ENCODE measurements at places on chromosomes 5 and 9.

GRCh38 chr9:68431307-68431706, 74.9 kb downstream of the PGM5 start:
- no peak for DNase-seq

GRCh38 chr9:96478829-96479371, 28.9 kb downstream of the HABP4 start:
- peak; percentile 49 for DNase-seq

- DNase-seq, result peak; percentile 59
Observed at GRCh38 chr5:82793808-82794419, 283.3 kb downstream of the TMEM167A start.

GRCh38 chr9:76725885-76726284, 38.4 kb upstream of the PCA3 start:
- DNase-seq, result no peak

DNA sequence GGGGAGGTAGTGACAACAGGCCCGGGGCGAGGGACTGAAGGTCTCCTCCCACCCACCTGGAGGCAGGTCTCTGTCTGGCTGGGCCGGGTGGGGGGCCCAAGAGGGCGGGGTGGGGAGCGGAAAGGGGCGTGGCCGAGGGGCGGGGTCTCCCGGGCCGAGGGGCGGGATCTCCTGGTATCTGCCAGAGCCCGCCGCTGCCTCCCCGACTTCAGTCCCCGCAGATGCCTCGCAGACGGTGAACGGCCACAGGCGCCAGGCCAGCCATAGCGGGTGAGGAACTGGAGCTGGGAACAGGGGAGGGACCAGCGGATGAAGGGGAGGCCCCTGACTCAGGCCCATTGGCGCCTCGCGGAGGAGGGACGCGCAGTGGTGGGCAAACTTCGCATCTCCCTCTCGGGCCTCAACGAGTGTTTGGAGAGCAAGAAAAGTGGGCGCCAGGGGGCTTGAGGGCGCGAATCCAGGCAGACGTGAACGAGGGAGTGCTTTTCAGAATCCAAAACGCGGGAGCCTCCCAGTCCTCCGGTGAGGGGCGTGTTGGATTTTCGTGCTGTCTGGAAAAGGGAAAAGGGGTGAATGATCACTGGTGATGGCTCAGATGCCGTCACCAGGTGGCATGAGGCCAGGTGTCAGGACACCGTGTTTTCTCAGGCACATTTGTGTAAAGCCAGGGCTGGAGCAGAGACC, at the start of gene ADGRD2:
TSS of gene ADGRD2 (plus strand) at position 211 of the 684 bp plus-strand sequence. CDS start 1,216 bp downstream, outside the sequence.
- DNase-seq, result peak; percentile 20

GRCh38 chr9:131685753-131686706, 53.8 kb downstream of the RAPGEF1 start:
- no peak for DNase-seq

GRCh38 chr5:173663352-173664153, 47.1 kb upstream of the BOD1 start:
- DNase-seq, result no peak

- no peak for DNase-seq
Observed at GRCh38 chr5:169939731-169940130, 40.6 kb downstream of the INSYN2B start.

DNA sequence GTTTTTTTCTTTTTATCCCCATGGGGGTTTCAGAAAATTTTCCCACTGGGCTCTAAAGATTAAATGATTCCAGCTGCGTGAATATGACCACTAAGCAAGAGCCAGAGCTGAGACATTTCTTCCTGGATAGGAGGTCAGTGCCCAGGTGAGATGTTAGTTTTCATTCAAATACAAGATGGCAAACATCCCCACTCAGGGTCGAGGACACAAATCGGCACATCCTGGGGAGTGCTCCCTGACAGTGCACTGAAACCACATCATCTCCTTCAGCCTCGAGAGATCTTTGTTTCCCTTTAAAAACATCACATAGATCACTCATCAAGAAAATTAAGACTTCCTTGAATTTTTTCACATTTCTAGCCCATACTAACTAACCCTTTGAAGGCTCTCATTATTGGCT, 273.2 kb upstream of the PANK3 start:
- no peak for DNase-seq
